ENCODE measurements at places on chromosomes 4 and X.

GRCh38 chr4:158521484-158522088 is at the start of gene RXFP1:
TSS of gene RXFP1 (plus strand) at chr4:158521882. CDS start at chr4:158521977, 95 bp downstream.
- DNase-seq: no peak

- DNase-seq: peak; percentile 20
These were observed 685 bp upstream of the TNIP2 start for GRCh38 chr4:2756691-2757350.

DNA sequence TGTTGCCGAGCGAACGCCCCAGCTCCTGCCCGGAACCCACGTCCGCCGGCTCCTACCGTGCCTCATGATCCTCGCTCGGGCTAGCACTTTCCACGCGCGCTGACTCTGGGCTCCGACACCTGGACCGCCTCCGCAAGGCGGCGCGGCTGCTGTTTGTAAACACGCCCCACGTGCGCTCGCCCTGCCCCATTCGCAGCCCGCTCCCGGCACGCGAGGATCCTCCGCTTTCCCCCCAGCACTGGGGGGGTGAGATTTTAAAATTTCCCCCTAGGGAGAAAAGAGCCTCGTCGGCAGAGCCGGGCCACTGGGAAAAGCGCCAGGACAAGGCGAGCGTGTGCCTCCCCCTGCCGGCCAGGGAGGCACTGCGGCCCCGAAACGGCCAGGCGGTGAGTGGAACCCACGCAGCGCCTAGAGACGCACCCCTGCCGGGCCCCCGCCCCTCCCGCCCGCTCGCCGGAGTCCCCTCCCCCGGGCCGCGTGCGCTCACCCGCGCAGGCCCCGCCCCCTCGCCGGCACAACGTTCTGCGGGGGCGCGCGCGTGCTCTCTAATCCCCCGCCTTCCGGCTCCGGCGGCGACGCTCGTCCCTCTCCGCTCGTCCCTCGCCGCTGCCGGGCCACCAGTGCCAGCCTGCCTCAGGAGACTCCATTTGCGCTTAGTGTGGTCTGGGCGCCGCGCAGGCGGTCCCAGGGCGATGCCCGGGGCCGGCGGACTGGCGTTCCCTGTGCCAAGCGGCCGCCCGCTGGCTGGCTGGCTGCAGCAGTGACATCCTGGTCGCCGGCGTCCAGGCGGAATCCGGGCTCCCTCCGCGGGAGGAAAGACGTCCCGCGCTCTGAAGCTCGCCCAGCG is at the start of gene TIGD2:
TSS of gene TIGD2 (plus strand) at position 548 of the 847 bp plus-strand sequence. CDS start 1,442 bp downstream, outside the sequence.
- peak; percentile 99 for DNase-seq

DNA sequence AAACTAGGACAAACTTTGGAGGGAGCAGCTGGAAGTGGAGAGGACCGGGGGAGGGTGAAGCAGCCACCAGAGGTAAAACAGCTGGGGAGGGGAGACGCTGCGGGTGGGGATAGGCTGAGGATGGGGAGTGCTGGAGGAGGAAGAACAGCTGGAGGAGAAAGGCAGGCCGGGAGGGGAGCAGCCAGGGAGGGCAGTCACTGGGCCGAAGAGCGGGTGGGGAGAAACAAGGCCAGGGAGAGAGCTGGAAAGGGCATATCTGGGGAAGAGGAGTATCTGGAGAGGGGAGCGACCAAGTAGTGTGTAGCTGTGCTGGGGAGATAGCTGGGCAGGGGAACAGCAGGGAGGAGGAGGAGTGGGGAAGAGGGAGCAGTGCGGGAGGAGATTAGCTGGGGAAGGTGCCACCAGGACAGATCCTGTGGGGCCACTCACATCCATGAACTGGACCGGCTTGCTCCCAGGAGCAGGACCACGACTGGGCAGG is 2.7 kb downstream of the SLC38A5 start:
- DNase-seq: peak; percentile 8

DNA sequence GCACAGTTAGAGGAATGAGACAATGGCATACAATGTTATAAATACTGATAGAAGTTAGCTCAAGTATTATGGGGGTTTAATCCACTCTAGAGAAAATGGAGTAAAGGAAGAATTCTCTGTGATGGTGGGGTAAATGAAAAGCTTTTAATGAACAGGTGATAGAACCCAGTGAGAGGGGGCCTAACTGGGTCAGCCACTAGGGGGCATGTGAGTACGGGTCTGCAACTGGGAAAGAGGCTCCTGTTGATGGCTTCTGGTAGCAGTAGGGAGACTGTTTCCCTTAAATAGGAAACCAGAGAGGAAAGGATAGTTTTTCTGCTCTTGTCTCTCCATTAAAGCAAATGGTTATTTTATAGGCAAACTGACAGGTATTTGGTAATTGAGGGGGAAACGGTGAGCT is 132.8 kb upstream of the GPR101 start:
- peak; percentile 24 for DNase-seq

GRCh38 chr4:46442963-46443362 is 53.0 kb upstream of the GABRA2 start:
- no peak for DNase-seq

DNA sequence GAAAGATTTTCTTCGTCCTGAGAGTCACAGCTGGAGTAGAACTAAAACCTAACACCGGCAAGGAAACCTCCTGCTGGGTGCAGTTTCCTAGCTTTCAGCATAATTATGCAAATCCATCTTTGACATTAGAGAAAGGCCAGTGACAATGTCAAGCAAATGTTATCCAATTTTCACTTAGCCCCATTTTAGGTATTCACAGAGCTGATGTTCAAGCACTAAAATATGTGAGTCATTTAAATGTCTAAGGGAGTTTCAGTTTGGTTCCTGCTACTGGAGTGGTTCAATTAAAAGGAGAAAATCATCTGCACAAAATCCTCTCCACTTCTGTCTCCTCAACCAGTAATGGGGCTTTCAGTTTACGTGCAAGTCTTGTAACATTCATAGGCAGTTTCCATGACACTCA is 37.1 kb upstream of the AMOT start:
- no peak for DNase-seq

- no peak for DNase-seq
These were observed 104.9 kb upstream of the PRPS2 start for GRCh38 chrX:12686331-12686730.

DNA sequence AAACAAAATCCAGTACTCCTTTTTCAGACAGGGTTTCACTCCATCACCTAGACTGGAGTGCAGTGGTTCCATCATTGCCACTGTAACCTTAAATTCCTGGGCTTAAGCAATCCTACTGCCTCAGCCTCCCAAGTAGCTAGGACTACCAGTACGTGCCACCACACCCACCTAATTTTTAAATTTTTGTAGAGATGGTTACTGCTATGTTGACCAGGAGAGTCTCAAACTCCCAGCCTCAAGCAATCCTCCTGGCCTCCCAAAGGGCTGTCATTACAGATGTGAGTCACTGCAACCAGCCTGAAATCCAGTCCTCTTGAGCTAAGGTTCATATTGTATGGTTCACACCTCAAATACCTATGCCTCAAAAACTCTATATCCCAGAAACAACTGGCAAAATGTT is 22.4 kb downstream of the ANKRD17 start:
- DNase-seq: no peak

DNA sequence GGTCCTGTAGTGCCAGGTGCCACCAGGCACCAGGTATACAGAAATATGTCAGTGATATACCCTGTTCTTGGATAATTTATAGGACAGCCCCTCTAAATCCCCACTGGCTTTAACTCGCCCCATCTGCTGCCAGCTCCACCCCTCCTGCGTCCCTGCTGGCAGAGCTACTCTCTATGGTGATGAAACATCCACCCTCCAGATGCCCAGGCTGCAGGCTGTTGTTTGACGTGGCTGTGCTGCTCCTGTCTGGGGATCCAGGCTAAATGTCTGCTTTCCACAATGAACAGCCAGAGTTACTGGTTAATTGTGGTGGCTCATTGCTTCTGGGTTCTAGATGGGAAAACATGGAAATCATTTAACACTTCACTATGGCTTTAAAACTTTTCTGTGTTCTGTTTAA is 12.9 kb downstream of the NHSL2 start:
- DNase-seq: peak; percentile 83

GRCh38 chr4:179114615-179115014 is 1672.4 kb upstream of the AGA start:
- no peak for DNase-seq

- peak; percentile 80 for DNase-seq
These were observed 151.9 kb upstream of the ANK2 start for GRCh38 chr4:112897543-112897942.

DNA sequence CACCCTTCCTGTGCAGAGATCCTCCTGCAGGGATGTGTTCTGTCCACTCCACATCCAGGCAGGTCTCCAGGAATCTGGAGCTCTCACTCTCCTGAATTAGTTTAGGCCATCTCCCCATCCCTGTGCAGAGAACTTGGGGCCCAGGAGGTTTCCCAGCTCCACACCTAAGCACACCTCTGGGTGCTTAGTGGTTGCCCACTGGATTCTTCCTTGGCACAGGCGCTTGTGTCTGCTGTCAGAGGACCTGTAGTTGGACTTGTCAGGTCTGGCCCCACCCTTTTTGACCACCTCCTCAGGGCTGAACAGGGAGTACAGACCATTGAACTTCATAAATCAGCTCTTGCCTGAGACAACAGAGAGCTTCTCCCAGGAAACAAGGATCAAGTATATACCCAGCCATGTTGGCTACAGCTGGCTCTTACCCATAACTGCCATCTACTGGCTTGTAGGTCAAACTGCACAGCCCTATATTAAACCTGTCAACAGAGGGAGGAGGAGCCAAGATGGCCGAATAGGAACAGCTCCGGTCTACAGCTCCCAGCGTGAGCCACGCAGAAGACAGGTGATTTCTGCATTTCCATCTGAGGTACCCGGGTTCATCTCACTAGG is 275.5 kb downstream of the PPARGC1A start:
- DNase-seq: peak; percentile 26

GRCh38 chr4:157700898-157701694 is 471.7 kb downstream of the GASK1B start:
- DNase-seq: no peak

DNA sequence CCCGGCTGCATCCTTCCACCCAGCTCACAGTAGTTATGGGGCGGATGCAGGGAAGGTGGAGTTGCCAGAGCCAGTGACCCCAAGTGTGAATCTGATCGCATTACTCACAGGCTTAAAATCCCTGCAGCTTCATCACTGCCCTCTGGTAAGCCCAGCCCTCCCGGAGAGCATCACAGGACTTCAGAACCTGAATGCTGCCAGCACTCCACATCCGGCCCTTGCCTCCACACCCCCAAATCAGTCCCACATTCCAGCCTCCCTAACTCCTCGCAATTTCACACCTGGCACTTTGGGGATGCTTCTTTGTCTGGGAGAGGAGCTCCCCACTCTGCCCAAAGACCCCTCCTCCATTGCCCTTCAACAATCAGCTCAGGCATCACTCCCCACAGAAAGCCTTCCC is 15.6 kb downstream of the RASL11B start:
- no peak for DNase-seq

- DNase-seq: no peak
These were observed 2.4 kb downstream of the RAP2C start for GRCh38 chrX:132216806-132217202.

DNA sequence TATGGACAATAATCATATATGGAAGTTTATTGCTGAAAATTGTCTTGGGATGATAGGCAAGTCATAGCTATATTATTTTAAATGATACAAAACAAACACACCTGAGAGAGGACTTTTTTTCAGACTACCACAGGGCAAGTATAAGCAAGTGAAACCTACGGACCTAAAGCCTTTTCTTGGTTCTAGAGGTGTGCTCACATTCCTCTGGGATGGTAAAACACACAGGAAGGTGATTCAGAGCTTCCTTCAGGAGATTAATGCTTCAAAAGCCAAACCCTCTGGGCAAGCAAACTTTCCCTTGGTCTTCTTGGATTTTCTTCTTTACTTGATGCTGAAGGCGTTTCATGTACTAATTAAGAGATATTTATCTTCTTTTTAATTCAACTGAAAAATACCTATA is 60.1 kb upstream of the ACSL4 start:
- DNase-seq: no peak

DNA sequence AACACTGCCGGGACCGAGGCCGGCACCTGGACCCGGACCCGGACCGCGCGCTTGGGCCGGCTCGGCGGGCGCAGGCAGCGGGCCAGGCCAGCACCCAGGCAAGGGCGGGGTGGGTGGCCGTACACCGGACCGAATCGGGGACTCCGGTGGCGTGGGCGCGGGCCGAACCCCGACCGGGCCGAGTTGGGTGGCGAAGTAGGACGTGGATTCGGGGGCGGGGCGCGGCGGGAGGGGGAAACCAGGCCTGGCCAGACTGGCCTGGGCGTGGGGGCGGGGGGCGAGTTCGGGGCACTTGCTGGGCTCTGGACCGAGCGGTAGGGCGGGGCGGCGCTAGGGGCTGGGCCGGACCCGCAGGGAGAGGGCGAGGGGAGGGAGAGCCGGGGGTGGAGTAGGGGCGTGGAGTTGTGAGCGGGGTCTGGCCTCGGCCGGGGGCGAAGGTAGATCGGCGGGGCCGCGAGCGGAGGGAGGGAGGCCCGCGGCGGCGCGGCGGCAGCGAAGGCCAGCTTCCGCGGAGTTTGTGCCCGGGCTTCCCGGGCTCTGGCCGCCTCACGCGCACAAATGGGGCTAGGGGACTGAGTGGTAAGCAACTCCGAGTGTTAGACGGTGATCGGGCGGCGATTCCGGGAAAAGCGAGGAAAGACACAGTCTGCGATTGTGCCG is 1.8 kb upstream of the BCORL1 start:
- peak; percentile 56 for DNase-seq

DNA sequence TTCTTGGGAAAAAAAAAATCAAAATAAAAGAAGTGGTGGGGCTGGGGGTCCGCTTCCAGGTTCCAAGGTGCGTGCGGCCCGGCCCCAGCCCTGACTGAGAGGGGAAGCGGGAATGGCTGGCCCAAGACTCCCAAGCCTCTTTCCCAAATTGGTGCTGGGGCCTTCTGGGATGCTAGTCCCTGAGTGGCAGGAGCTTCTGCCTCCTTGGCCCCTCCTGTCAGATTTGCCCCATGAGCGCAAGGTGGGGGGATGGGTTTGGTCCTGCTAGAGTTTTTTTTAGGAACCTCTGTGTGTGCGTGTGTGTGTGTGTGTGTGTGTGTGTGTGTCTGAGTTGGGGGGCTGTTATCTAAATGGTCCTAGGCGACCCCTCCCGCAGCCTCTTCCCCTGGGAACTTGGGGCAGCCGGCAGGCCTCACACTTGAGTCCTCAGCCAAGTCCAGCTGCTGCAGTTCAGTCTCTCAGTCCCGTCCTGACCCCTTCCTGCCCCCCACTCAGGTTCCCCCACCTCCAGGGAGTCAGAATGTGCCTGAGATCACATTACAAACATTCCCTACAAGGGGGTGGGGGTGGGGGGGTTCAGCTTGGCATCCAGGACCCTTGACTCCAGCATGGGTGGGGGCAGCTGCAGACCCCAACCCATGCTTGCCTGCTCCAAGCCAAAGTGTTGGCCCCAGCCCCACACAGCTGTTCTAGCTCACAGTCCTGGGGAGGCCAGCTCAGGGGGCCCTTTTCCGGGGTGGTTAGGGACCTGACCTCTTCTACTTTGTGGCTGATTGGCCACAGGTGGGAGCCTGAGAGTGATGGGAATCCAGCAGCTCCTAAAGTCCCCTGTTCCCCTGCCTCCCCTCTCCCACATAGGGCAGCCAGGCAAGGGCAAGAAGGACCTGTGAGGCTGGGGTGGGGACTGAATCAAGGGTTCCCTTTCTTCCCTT is 4.0 kb downstream of the EFNB1 start:
- DNase-seq: no peak

DNA sequence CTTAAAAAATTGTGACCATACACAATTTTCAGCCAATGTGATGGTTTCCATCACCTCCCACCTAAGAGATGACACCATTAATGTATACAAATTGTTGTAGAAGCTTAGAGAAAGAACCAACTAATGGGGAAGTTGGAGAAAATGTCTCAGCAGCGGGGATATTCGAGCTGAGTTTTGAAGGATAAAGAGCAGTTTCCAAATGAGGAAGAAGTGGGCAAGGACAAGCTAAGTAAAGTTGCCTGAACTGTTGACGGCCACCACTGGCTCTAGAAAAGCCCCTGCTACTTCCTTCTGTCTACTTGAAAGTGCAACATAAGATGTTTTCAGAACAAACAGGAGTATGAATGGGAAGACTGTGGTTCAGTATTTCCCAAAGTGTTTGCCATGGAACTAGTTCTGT is 92.0 kb downstream of the CHRNA9 start:
- no peak for DNase-seq

Measured in D341Med (cell line).